ENCODE measurements at places on chromosomes 2 and 18.

DNA sequence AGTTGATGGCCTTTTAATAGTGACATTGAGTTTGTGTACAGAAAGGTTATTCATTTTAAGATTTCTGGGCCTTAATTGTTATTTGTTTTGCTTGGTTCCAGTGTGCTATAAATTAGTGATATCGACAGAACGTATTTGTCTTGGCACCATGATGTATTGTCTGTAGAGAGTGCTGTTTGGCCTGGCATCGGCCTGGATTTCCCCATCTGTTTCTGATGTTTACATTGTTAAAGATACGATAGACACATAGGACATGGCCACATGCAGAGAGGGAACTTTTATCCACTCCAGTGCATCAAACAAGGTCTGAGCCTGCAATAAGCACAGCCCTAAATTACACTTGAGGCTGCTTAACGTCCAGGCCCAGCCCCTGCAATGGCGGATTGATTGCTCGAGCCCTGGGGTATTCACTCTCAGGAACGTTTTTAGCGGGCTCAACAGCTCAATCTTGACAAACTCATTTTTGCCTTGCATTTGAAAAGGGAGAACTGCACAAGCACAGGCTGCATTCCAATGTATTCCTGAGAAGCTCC is 144.7 kb downstream of the SLC4A3 start:
- no peak for DNase-seq

DNA sequence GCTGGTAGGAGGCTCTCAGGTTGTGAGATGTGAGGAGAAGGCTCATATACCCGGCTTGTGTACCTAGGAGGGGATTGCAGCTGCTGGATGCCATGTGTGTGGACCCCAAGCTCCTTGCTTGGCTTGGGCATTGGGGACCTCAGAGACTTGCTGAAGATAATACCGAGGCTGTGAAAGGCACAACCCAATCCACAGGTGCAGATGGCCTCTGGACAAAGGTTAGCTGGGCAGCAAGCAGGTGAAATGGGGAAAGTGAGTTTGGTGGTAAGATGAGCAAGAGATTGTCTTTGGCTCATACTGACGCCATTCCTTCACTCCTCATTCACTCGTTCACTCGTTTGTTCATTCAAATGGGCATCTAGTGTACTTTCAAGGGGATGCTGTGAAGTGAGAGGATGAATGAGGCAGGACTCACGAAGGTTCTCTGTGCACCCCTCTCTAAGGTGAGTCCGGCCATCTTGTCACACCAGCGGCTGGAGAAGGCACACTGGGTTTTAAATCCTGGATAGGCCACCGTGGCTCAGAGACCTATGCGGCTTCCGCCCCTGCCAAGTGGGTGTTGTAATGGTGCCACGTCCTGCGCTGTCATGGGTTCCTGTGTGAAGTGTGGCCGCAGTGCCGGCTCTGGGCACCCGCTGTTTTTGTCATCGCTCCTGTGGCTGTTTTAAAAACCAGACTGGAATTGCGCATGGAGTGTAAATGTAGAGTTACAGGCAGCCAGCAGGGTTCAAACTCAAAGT is 13.7 kb downstream of the FBLN7 start:
- peak; percentile 3 for DNase-seq

DNA sequence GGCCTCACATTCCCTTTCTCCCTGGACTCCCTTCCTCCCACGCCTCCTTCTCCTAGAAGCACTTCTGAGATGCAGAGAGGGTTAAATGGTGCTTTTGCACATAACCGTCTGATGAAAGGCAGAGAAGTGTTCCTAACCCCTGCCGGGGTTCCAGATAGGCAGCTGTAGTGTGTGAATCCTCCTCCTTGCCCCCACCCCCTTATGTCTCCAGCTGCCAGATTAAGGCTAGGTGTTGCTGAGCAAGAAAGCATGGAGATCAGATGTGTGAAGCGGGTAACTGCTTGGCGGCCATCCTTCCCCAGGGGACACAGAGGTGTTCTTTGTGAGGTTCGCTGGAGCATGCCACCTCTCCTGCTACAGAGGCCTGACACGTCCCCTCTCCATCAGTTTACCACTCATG is 88.3 kb downstream of the NRP2 start:
- no peak for DNase-seq

DNA sequence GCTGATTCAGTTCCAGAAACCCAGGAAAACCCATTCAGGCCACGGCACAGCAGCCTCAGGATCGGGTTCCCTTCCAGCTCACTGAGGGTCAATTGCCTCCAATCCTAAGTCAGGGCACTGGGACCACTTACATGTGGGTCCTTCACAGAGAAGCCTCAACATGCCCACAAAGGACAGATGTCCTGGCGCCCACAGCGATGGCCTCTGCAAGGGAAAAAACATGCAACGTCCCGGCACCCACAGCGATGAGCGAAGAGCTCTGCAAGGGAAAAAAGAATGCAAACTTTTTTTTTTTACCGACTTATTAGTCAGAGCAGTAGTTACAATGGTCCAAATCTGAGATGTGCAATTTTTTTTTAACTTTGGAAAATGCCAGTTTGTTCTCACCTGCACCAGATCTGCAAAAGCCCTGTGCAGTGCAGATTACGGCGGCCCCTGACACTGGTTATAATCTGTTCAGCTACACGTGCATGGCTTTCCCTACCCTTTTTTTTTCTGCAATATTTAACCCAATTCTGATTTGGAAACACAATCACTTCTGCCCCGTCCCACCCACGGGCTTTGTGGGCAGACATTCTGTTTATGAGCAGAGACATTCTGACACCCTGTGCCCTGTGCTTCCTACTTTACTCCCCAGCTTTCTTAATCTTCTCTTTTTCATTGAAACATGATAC is 159.3 kb upstream of the SALL3 start:
- no peak for DNase-seq

- no peak for DNase-seq
These were observed 78.7 kb downstream of the ABCA12 start for GRCh38 chr2:215059724-215060123.

- DNase-seq, result no peak
These were observed 52.1 kb downstream of the AOX1 start for GRCh38 chr2:200637901-200638300.

DNA sequence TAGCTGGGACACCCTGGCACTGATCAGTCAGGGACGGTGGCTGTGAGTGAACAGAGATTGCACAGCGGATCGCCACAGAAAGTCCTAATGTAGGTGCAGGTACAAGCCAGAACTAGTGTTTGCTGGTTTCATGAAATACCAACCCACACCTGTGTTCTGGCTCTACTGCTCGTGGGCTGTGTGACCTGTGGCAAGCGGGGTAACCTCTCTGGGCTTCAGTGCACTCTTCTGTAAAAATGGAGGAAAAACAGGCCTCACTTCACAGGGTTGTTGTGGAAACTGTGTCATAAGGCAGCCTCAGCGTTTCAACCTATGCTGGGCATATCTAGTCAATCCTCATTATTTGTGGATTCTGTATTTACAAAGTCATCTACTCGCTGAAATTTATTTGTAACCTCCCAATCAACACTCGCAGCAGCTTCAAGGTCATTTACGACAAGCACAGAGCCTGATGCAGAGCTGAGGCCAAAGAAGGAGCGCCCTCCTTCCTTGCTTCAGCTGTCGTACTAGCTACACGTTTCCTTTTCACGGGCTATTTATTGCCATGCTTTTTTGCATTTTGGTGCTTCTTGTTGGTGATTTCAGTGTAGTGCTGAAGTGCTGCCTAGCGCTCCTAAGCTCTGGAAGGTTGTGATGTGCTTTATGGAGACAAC is 30.0 kb downstream of the GPR45 start:
- no peak for DNase-seq

DNA sequence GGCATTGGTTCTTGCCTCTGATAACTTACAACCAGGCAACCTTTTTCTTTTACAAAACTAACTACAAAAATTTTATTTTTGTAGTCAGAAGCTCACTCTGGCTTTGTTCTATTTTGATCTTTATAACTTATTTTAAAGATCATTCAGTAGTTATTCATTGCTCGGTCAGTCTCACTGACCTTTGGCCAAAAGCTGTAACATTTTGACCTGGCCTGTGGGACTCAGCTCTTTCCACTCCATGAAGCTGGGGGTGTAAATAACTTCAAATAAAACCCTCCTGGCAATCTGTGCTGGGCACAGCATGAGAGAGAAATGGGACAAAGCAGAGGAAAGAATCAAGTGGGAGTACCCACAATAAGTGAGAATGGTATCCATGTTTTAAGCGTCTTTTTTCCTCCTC is 380.7 kb downstream of the SETBP1 start:
- DNase-seq, result no peak

Measured in testis (tissue), 5 donors.